Large intestine (tissue), 12 donors: ENCODE measurements at places on chromosomes 4 and X. TPM values are rescaled to one million over a fixed set of nuclear protein-coding genes. Genes with fewer than 3 reads are reported as not detected.

The CPXCR1 gene
- not detected for polyA plus RNA-seq

The RNF150 gene
- 9.0 TPM for polyA plus RNA-seq

The PACRGL gene
- 20.8 TPM for polyA plus RNA-seq

The SATL1 gene
- polyA plus RNA-seq, result 0.22 TPM

DNA sequence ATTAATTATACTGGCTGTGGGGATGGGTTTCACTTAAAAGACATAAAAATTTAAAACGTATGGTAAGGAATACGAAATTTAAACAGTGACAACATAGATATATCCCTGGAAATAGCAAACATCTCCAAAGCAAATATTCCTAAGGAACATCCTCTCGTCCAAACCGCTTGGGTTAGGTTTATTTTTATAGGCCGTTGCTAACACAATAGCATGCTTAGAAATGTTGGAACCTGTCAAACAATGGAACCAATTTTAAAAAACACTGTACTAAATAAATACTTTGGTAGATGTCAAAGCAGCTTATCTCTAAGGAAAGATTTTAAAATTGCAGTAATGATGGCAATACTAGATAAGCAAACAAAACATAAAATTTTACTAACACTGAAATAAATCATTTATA, 45.4 kb downstream of the SEC24D start:
- no peak for DNase-seq

DNA sequence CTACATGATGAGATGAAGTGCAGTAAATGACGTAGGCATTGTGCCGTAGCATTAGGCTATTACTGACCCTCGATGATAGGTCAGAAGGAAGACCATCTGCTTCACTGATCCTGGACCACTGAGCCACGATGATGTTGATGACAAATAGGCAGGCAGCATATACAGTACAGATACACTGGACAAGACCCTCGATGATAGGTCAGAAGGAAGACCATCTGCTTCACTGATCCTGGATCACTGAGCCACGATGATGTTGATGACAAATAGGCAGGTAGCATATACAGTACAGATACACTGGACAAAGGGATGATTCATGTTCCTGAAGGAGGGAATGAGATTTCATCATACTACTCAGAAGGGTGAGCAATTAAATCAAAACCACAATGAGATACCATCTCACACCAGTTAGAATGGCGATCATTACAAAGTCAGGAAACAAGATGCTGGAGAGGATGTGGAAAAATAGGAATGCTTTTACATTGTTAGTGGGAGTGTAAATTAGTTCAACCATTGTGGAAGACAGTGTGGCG, 50.9 kb downstream of the BEND4 start:
- no peak for DNase-seq

DNA sequence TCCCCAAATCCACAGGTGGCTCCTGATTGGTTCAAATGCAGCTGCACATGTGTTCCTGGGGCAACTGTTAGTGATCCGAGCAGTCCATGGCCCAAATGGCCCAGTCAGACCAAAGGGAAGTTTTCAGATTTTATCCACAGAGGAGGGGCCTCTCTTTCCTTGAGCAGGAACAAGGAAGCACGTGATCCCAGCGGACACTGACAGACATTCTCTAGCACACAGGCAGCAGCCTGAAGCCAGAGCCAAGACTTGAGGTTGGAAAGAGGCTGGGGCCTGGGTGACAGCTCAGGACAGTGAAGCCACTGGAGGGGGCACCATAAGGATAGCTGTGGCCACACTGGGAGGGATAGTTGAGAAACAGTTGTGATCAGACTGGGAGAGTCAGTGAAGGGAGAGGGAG, 3.5 kb upstream of the ZFP92 start:
- peak; percentile 14 for DNase-seq

GRCh38 chr4:158255727-158256324, 45.5 kb downstream of the TMEM144 start:
- no peak for DNase-seq

GRCh38 chr4:2981256-2981819, 18.0 kb downstream of the GRK4 start:
- no peak for DNase-seq

- DNase-seq, result no peak
Observed at GRCh38 chr4:122796801-122797404, 29.7 kb upstream of the FGF2 start.
